ENCODE measurements at places on chromosomes 4 and X.

- no peak for DNase-seq
Measured at GRCh38 chr4:89123451-89123851, 12.1 kb downstream of the TIGD2 start.

DNA sequence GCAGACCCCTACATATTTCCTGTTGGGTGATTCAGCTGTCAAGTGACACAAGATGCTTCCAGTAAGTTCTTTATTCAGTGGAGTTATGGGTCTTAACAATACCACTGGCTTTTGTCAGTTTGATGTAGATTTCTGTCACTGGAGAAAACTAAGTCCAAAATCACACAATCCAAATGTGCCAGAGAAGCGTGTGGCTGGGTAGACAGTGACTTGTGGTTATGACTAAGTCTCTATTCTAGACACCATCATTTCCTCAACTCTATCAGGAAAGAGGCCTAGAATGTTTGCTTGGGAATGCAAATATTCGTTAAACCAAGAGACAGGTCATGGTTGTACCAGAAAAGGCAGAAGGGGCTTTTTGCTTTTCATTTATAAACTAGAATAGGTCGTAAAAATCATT, 54.4 kb upstream of the HS3ST1 start:
- no peak for DNase-seq

- no peak for DNase-seq
Measured at GRCh38 chrX:2521927-2522386, 21.2 kb upstream of the DHRSX start.

DNA sequence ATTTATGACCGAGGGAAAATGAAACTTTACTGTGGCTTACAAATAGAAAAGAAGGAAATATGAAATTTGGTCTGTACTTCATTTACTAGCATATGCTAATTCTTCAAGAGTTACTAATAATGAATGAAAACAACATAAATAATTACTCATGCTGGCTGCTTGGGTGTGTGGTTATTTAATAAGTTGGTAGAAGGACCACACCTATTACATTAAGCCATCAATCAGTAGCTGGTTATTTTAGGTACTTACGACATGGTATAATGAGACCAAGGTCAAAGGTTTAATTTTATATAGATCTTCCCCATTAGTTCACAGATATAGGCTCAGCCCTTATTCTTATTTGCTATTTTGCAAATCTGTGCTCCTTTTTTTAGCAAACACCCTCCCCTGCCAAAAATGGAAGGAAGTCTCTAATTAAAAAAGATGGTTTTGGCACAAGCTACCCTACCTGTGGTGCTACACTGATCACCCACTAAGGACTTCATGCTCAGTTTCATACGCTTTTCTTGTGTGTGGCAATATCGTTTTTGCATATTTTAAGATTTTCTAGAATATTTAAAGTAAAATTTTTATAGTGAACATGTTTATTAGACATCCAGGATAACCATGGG, 14.1 kb downstream of the TMPRSS11D start:
- no peak for DNase-seq

DNA sequence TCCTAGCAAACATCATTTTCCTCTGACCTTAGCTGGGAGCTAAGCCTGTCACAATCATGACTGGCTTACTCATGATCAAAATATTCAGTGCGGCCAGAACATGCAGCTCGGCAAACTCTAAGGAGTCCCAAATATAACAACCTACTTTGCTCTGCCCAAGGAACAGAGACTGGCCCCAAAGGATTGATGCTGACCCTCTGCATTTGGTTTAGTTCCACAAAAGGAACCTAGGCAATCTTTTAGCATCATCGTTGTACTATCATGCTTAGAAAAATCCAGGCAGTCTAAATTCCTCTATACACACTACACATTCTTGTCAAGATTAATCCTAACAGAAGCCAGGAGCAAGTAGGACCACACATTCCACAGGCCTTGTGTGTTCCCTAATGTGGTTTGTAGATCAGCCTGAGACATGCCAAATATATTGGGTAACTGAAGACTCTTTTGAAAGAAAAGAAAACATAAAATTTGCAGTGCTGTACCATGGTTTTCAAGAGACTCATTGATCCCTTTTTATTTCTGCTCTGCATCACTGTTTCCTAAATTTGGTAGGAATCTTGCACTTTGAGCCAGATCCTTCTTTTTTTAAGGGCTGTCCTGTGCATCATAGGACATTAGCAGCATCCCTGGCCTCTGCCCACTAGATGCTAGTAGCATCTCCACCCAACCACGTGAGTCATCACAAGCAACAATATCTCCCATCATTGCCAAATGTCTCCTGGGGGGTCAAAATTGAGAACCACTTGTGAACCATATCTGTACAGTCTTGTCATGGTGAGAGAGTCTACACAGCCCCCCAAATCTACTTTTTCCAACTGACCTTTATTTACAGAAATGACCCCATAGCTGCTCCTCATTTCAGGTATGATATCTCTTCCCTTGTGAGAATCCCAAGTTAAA, 17.6 kb upstream of the CC2D2A start:
- peak; percentile 98 for DNase-seq

GRCh38 chrX:109312757-109313156, 169.1 kb downstream of the GUCY2F start:
- peak; percentile 25 for DNase-seq

DNA sequence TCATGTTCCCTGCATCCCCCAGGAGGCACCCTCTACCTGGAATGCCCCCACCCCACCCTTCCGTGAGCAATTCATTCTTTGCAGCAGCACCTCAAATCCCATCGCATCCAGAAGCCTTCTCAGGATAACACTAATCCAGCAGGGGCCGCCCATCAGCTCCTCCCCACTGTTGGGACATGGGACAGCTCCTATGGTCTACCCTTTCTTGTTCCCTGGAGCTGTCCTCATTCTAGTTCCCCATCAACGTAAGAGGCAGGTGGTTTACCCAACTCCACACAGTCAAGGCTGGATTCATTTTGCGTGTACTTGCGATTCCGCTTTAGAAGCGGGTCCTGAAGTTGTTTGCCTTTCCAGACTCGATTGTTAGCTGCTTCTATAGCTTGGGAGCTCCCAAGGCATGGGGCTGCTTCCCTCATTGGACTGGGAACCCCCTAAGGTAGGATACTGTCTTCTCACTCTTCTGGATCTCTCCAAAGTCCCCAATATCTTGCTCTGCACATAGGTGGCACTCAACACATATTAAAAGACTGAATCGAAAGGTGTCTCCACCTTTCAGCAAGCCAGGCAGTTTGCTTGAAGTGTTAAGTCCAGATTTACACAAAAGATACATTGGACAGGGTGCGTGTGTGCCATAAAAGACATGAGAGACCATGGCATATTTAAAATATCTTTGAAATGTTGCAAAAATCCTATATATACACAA, 942 bp upstream of the APLN start:
- DNase-seq: no peak

DNA sequence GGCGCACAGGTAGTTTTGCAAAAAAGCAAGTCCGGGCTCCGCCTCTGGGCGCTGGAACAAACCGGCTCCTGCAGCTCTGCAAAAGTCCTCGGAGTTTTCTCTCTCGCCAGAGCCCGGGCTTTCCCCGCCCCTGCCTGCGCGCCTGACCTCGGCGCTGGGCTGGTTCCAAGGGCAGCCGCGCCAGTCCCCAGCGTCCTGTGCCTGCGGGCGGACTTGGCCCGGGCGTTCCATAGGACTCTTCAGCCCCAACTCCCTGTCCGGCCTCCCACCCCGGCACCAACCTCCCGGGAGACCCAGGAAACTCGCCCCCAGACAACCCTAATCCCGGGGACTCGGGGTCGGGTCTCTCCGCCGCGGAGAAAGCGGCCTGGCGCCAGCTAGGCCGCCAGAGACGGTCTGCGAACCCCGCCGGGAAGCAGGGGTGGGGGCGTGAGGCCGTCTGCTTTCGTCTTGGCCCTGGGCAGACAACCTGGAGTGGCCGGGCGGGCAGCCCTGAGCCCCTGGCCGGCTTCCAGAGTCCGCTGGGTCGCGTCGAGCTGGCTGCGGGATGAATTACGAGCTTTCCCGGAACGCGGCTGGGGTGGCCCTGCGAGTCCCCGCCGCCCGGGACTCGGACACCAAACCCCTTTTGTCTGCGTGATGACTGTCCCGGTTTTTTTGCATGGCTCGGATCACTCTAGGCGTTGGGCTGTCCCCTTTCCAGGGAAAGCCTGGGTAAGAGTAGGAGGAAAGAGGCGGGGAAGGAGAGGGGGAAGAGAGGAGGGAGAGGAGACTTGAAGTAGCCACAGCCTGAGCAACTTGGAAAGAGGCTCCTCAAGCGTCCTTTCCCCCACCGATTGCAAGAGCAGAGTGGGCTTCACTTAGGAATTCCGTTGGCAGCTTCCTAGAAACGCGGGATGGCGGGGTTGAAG, 916 bp downstream of the MXRA5 start:
- peak; percentile 56 for DNase-seq

GRCh38 chr4:61462451-61463326, 262.6 kb downstream of the ADGRL3 start:
- peak; percentile 34 for DNase-seq

GRCh38 chrX:137930533-137930932, 364.6 kb downstream of the ZIC3 start:
- no peak for DNase-seq

DNA sequence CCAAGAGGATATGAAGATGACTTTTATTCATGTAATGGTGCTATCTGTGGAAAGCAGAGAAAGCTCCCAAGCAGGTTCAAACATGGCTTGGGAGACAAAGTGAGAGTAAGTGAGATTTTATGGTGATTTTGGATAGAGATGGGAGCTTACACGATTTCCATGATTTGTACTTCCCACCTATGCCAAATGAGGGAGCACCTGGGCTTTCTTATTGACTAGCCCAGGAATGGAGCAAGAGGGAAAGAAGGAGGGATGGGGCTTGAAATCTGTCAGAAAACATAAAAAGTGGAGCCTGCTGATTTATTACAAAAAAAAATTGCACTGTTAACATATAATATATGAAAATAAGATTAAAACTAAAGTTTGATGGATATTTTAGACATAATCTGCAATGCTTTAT, 703.5 kb upstream of the PABPC4L start:
- DNase-seq: no peak

DNA sequence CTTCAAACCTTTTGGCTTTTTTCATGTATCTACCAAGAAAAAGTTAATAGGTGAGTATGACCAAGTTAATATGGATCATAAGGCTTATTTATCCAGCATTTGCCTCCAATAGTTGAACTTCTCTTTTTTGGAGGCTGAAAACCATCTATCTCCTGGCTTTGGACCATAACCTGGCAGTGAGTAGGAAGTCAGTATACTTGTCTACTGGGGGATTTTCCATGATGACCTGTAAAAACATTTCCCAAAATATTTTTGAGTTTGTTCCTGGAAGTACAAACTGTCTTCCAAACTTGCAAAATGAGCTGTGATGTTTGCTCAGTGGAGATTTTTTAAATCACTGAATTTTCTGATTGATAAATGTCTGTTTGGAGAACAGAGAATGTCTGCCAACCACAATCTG, 349.9 kb downstream of the FAM47B start:
- no peak for DNase-seq

GRCh38 chrX:106959901-106960300, 39.7 kb downstream of the CLDN2 start:
- DNase-seq: no peak

DNA sequence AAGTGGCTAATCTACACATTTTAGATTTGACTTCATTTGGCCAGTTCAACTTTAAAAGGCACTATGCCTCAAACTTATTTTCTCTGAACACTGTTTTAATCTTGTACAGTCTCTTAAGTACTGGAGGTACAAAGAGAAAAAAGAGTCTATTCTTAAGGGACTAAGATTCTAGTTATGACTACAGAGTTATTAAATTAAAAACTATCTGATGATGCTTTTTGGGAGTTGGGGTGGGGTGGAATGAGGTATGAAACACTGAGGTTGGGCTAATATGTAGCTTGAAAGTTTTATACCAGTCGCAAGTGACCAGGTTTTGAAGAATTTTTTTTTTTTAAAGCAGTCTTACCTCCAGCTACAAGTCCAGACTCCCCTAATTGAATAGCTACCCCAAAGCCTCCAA, 17.7 kb upstream of the GPR34 start:
- DNase-seq: no peak

DNA sequence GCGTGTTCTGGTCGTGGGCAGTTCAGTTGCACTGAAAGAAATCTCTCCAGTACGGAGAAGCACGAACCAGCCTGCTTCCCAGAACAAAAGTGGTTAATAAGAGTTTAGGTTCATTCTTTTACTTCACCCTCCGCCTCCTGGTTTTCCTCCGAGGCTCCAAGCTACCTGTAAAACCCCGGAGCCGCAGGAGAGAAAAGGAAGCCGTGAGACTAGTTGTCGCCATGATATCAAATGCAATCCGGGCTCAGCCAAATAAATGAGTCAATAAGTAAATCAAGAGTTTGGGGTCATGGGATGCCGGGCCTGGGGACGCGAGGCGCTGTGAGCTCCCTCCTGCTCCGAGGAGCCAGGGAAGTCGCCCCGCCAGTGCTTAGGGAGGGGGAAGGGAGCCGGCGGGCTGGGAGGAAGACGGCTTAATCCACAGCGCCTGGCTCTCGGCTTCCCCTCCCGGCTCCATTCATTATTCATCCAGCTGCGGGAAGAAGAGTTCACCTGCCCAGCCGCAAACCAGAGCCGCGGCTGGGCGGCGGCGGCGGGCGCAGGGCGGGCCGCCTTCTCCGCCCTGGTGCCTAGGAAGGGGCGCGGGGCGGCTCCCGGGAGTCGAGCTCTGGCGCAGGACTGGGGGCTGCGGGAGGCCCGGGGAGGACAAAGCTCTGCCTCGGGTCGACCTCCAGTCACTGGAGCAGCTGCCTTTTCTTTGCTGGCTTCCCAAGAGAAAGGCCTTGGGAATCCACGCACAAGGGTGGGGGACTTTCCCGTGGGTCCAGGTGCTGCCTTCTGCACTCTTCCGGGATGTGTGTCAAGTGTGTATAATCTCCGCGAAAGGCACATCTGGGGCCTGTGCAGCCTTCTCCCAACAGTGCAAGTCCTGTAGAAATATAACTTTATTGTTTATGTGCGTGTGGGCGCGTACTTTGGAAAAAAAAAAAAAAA, 1.7 kb downstream of the FRAS1 start:
- DNase-seq: peak; percentile 38

DNA sequence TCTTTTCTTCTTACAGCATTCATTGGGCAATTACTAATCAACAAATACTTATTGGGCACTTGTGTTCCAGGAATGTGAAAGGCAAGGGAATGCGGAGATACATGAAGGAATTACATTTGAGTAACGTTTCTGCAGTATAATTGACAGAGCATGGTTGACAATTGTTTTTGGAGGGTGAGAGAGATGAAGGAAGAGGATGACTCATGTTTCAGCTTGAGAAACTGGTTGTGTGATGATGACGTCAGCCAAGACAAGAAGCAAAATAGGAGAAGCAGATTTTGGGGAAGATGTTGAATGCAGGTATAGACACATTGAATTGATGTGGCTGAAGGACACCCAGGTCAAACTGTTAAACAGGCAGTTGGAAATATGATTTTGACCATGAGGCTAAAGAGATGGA, 8.0 kb upstream of the CPEB2 start:
- DNase-seq: peak; percentile 14

DNA sequence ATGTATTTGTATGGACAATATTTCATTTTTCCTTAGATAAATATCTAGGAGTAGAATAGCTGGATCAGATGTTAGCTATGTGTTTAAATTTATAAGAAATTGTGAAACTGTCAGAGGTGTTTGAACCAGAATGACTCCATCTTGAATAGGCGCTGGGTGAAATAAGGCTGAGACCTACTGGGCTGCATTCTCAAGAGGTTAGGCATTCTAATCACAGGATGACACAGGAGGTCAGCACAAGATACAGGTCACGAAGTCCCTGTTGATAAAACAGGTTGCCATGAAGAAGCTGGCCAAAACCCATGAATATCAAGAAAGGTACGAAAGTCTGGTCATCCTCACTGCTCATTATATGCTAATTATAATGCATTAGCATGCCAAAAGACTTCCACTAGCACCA, 36.3 kb upstream of the SPIN4 start:
- no peak for DNase-seq
